ENCODE measurements at places on chromosomes 7 and 10. TPM values are rescaled to one million over a fixed set of nuclear protein-coding genes. Genes with fewer than 3 reads are reported as not detected.

CASP7 gene
- 78.5 TPM for total RNA-seq

C10orf105 gene
- not detected for total RNA-seq

NEUROD6 gene
- total RNA-seq = not detected

- no peak for DNase-seq
- no peak overlapping the region for H3K4me3 ChIP-seq
- no peak overlapping the region for H3K27ac ChIP-seq
- peaks cover 29% of the 10 kb centered on the region for H3K27me3 ChIP-seq
These were observed 4.0 kb downstream of the ENO4 start for GRCh38 chr10:116853287-116853686.

DRGX gene
- not detected for total RNA-seq

BLNK gene
- total RNA-seq = not detected

OR13A1 gene
- not detected for total RNA-seq

DNA sequence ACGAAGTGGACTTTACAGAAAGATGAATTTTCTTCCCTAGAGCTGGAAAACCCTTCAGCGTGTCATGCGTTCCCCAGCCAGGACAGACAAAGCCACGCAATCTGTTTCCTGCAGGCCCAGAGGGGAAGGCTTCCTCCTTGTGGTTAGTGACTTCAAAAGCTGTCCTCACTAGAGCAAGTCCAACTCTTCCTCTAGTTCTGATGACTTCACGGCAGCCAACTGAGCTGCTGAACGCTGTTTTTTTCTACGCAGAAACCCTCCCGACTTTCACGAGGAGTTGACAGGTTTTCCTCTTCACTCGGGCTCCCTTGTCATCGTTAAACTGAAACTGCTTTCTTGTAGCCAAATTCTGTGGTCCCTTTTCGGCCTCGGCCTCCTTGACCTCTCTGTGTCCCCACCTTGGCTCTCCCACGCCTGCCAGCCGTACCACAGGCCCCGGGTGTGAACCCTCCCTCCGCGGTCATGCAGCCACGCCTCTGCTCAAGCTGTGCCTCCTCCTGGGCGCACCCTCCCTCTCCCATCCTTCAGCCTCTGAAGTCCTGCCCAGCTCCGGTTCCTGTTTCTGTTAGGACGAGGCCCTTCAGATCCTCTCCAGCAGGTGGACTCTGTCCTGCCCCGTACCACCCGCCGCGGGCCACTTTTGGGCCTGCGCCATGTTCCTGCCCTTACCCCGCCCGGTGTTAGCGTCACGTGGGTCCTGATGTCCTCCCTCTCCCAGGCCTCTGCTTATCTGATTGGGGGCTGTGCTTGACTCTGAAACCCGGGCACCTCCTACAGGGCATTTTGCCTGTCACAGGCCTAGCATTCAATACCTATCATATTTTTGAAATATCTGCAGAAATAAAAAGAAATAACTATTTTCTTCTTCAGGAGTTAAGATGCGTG, 39.3 kb downstream of the CUX1 start:
- peak; percentile 79 for DNase-seq
- no peaks in the 10 kb centered on the region for H3K27me3 ChIP-seq
- H3K4me1 ChIP-seq = peaks cover 7% of the 10 kb centered on the region
- no peaks in the 10 kb centered on the region for H3K36me3 ChIP-seq

- H3K36me3 ChIP-seq = no peaks in the 10 kb centered on the region
- H3K27me3 ChIP-seq = no peaks in the 10 kb centered on the region
- no peaks in the 10 kb centered on the region for H3K4me1 ChIP-seq
- H3K27ac ChIP-seq = no peak overlapping the region
- H3K4me3 ChIP-seq = no peak overlapping the region
- DNase-seq = no peak
These were observed 516.7 kb upstream of the CELF2 start for GRCh38 chr10:10500937-10501336.

GRCh38 chr7:129262324-129262723, 37.5 kb downstream of the AHCYL2 start:
- H3K4me3 ChIP-seq = no peak overlapping the region
- no peaks in the 10 kb centered on the region for H3K27me3 ChIP-seq

TAS2R39 gene
- total RNA-seq = not detected

GRCh38 chr7:90766814-90767564, 170.9 kb downstream of the CDK14 start:
- no peak overlapping the region for H3K4me3 ChIP-seq
- no peaks in the 10 kb centered on the region for H3K4me1 ChIP-seq
- H3K27ac ChIP-seq = no peak overlapping the region
- no peaks in the 10 kb centered on the region for H3K27me3 ChIP-seq
- no peak for DNase-seq

GRCh38 chr7:92916770-92917224, 80.4 kb upstream of the CDK6 start:
- peaks cover 11% of the 10 kb centered on the region for H3K4me1 ChIP-seq
- peak; percentile 74 for DNase-seq
- H3K4me3 ChIP-seq = no peak overlapping the region
- H3K27ac ChIP-seq = peak overlapping the region; percentile 56
- H3K27me3 ChIP-seq = no peaks in the 10 kb centered on the region

EN2 gene
- total RNA-seq = not detected

GRCh38 chr7:130881091-130881798, 147.2 kb upstream of the KLF14 start:
- no peak overlapping the region for H3K4me3 ChIP-seq
- H3K4me1 ChIP-seq = peaks cover 30% of the 10 kb centered on the region
- no peak for DNase-seq
- no peak overlapping the region for H3K27ac ChIP-seq
- H3K27me3 ChIP-seq = no peaks in the 10 kb centered on the region

DNA sequence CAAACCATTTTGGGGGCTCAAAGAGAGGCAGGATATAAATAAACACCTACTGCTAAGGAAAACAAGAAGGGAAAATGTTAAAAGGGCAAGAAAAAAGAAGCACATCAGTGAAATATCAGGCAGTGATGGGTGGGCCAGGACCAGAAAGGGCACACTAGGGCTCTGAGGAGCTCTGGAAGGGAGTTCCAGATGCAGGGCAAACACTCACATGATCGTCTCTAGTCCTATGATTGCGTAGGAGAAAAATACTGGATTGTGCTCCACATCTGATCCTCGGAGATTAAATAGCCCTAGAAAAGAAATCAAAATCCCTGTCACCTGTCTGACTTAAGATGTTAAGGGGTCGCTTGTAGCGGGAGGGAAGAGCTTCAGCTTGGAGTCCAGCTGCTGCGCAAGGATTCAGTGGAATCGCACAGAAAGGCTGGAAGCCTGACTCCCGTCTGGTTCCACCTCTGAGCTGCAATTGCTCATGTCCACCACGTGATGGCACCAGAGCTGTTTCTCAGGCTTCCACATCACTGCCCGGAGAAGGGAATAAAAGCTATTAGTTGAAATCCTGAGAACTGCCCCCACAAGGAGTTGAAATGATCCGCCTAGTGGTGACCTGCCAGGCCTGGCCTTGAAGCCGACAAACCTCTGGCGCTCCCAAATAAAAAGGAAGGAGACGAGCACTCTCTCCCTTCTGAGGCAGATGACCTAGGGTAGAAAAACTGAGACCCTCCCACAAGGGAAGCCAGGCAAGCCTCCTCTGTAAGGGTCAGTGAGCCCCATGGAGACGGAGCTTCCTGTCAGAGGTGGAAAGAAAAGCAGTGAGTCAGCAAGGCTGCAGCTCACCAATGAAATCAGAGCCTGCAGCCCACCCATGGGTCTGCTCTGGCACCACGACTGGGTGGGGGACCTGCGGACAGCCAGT, 39.2 kb downstream of the XPNPEP1 start:
- DNase-seq = peak; percentile 87
- peaks cover 11% of the 10 kb centered on the region for H3K4me1 ChIP-seq
- H3K36me3 ChIP-seq = peaks cover 64% of the 10 kb centered on the region
- H3K27me3 ChIP-seq = no peaks in the 10 kb centered on the region

INSYN2A gene
- not detected for total RNA-seq

- H3K27ac ChIP-seq = no peak overlapping the region
- H3K36me3 ChIP-seq = no peaks in the 10 kb centered on the region
- no peak overlapping the region for H3K4me3 ChIP-seq
- no peak for DNase-seq
- H3K4me1 ChIP-seq = no peaks in the 10 kb centered on the region
- H3K27me3 ChIP-seq = no peaks in the 10 kb centered on the region
These were observed 319.0 kb upstream of the NPSR1 start for GRCh38 chr7:34338961-34339526.

DNA sequence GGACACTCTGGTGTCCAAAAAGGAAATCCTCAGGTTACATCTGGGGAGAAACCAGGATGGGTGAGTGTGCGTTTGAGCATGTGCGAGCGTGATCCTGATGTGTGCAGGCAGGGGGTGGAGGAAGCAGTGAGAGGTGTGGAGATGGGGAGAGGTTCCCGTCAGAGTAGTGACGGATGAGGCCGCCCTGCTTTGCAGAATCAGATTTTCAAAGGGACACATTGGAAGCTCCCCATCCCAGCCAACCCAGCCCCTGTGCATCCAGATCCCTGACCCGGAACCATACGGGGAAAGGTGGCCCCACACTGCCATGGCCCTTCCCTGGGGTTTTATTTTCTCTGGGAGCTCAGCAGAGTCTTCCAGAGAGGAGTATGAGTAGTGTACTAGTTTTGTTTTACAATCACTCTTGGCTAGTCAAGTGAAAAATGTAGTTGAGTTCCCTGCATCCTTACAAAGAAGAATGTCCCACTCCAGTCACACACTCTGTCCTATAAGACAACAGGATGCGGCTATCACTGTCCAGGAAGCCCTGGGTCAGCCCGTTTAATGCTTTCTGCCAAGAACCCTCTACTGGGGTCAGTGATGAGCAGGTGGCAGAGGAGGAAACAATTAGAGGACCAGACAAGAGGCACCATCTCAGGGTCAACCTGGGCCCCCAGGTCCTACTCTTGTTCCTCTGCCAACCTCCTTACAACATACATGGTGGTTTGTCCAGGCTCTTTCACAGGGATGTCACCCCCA, 46.8 kb upstream of the PDLIM1 start:
- no peak overlapping the region for H3K27ac ChIP-seq
- no peaks in the 10 kb centered on the region for H3K27me3 ChIP-seq
- no peaks in the 10 kb centered on the region for H3K36me3 ChIP-seq
- no peak overlapping the region for H3K4me3 ChIP-seq
- no peak for DNase-seq

DNA sequence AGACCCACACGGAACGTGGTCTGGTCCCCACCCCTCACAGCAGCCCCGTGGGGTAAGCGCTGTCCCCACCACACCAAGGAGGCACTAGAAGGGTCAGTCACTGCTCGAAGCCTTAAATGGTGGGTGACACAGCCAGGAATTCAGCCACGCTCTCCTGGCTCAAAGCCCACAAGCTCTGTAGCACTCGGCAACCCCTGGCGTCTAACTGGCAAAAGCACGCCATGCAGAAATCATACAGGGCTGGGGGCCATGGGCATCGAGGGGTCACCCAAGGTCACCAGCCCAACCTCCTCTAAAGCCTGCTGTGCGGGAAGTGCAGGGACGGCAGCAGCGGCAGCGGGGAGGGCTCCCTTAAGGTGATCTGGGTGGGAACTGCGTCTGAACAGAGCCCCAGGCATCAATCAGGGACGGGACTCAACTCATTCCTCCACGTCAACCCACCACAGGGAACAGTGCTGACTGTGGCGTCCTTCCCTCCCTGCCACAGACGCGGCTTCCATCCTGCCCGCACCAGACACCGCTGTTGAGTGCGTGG, 7.8 kb downstream of the GPER1 start:
- no peak overlapping the region for H3K27ac ChIP-seq
- no peak overlapping the region for H3K4me3 ChIP-seq
- H3K27me3 ChIP-seq = no peaks in the 10 kb centered on the region
- no peaks in the 10 kb centered on the region for H3K4me1 ChIP-seq
- H3K36me3 ChIP-seq = no peaks in the 10 kb centered on the region
- DNase-seq = no peak

DNA sequence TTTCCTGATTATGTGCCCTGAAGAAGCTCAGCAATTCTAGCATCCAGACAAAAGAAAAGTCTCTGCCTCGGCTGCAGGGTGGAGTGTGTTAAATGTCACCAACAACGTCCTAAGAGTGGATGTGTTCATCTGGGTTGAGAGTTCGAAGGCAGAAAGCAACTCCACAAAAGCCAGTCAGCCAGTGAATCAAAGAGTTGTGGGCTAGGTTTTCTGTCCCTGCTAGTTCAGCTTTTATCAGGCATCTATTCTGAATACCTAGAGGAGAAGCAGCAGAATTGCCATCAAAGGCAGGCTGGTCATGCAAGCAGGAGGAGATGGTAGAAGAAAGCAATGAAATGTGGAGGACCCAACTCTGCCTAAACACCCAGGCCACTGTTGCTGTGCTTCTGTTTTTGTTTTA, 205.2 kb downstream of the KLF6 start:
- H3K4me1 ChIP-seq = no peaks in the 10 kb centered on the region
- no peaks in the 10 kb centered on the region for H3K27me3 ChIP-seq
- DNase-seq = no peak

- H3K4me3 ChIP-seq = no peak overlapping the region
- H3K27me3 ChIP-seq = no peaks in the 10 kb centered on the region
- no peaks in the 10 kb centered on the region for H3K36me3 ChIP-seq
- DNase-seq = no peak
- H3K4me1 ChIP-seq = no peaks in the 10 kb centered on the region
- no peak overlapping the region for H3K27ac ChIP-seq
These were observed 174.2 kb upstream of the CTBP2 start for GRCh38 chr10:125334545-125334944.

DNA sequence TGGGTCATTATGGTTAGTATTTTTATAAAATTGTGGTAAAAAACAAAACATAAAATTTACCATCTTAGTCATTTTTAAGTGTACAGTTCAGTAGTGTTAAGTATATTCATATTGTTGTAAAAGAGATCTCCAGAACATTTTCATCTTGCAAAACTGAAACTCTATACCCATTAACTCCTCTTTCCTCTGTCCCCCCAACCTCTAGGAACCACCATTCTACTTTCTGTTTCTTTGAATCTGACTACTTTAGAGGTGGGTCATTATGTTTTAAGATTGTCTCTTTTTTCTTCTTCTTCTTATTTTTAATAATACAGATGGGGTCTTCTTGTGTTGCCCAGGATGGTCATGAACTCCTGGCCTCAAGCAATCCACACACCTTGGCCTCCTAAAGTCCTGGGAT, 84.1 kb downstream of the DOCK4 start:
- H3K4me3 ChIP-seq = no peak overlapping the region
- DNase-seq = no peak
- no peaks in the 10 kb centered on the region for H3K36me3 ChIP-seq
- H3K4me1 ChIP-seq = no peaks in the 10 kb centered on the region

GRCh38 chr7:117152213-117153007, 170.4 kb downstream of the WNT2 start:
- H3K27me3 ChIP-seq = no peaks in the 10 kb centered on the region
- H3K4me3 ChIP-seq = no peak overlapping the region
- peaks cover 5% of the 10 kb centered on the region for H3K4me1 ChIP-seq
- no peak overlapping the region for H3K27ac ChIP-seq
- DNase-seq = no peak

- no peak for DNase-seq
- no peak overlapping the region for H3K27ac ChIP-seq
- H3K27me3 ChIP-seq = no peaks in the 10 kb centered on the region
- H3K4me1 ChIP-seq = peaks cover 26% of the 10 kb centered on the region
- no peak overlapping the region for H3K4me3 ChIP-seq
These were observed 134.2 kb downstream of the SND1 start for GRCh38 chr7:127786184-127786583.

DNA sequence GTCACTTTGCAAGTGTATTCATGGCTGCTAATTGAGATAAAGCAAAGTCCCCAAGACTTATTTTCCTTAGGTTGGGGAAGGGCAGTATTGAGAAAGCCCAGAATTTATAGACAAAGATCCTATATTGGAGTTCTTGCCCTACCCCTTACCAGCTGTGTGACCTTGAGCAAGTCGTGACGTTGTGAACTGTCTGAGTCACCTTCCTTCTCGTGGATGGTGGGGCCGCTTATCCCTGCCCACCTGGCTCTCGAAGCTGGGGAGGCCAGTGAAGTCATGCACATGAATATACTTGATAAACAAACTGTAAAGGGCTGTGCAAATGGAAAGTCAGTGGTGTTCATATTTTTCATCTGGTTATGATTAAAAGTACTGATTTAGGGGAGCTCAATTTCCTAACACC, 127.4 kb downstream of the TACC2 start:
- H3K27ac ChIP-seq = no peak overlapping the region
- H3K4me3 ChIP-seq = no peak overlapping the region
- H3K27me3 ChIP-seq = no peaks in the 10 kb centered on the region
- DNase-seq = no peak

Measured in SJSA1 (cell line).